Activated CD4-positive, alpha-beta T cell treated with anti-CD3 and anti-CD28 coated beads, Interleukin-2, amount 10 ng/mL, durations not matched to agents 7 days and 5 days (primary cell): ENCODE measurements at places on chromosomes 4 and X. TPM values are rescaled to one million over a fixed set of nuclear protein-coding genes. Genes with fewer than 3 reads are reported as not detected.
A peak's percentile ranks its signal among the peaks of the same experiment; 100 is the strongest.

- H3K4me3 ChIP-seq, result no peak overlapping the region
- DNase-seq, result no peak
- H3K36me3 ChIP-seq, result peaks cover 5% of the 10 kb centered on the region
- no peaks in the 10 kb centered on the region for H3K27me3 ChIP-seq
Observed at GRCh38 chrX:49069038-49069437, 4.8 kb downstream of the PRAF2 start.

DNA sequence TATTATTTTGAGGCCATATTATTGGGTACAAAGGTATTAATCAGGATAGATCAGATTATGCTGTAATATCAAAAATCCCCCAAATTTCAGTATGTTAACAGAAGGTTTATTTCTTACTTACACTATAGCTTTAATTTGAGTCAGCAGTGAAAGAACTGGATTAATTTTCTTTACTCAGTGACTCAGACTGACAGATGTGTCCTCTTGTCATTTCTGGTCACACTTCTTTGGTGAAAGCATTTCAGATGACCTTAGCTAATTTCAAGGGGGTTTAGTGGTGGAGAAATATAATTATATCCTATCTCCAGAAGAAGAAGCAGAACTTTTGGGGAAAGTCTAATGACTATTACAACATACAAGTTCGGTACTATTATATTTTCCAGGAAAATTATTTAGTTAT, 12.4 kb downstream of the DDIT4L start:
- H3K4me1 ChIP-seq, result no peaks in the 10 kb centered on the region
- no peaks in the 10 kb centered on the region for H3K36me3 ChIP-seq
- no peak overlapping the region for H3K27ac ChIP-seq
- peaks cover 2% of the 10 kb centered on the region for H3K27me3 ChIP-seq
- no peak overlapping the region for H3K4me3 ChIP-seq

DNA sequence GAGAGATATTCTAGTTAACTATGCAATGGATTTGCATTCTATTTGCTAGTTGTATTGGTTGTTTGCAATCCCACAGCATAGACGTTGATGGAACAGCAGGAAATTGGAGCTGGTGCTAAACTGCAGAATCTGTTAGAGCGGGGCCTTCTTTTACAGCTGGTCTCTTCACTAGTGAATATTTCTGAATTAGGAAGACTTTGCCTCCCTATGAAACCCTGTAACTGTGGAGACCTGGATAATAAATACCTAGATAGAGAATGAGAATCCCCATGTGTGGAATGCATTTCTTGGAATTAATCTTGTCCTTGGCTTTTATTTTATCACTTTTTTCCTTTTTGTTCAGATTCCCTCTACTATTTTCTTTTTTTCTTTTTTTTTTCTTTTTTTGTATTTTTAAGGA, 109.7 kb downstream of the SHROOM3 start:
- no peak overlapping the region for H3K4me3 ChIP-seq
- no peak overlapping the region for H3K27ac ChIP-seq
- peaks cover 20% of the 10 kb centered on the region for H3K4me1 ChIP-seq
- H3K27me3 ChIP-seq, result peaks cover 2% of the 10 kb centered on the region
- H3K36me3 ChIP-seq, result no peaks in the 10 kb centered on the region
- DNase-seq, result no peak

DNA sequence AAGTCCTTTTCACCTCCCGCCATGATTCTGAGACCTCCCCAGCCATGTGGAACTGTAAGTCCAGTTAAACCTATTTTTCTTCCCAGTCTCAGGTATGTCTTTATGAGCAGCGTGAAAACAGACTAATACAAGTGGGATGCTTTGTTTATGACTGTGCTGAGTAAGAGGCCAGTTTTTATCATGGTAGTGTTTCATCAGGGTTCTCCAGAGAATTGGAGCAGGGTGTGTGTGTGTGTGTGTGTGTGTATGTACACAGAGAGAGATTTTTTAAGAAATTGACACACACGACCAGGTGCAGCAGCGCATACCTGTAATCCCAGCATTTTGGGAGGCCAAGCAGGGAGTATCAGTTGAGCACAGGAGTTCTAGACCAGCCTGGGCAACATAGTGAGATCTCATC, 34.6 kb upstream of the SLC2A9 start:
- no peak for DNase-seq
- peaks cover 16% of the 10 kb centered on the region for H3K36me3 ChIP-seq
- H3K4me1 ChIP-seq, result no peaks in the 10 kb centered on the region
- no peak overlapping the region for H3K4me3 ChIP-seq

GRCh38 chr4:128861856-128862518, 52.5 kb downstream of the JADE1 start:
- H3K4me1 ChIP-seq, result peaks cover 48% of the 10 kb centered on the region
- H3K4me3 ChIP-seq, result peak overlapping the region; percentile 39
- peaks cover 67% of the 10 kb centered on the region for H3K36me3 ChIP-seq
- H3K27me3 ChIP-seq, result no peaks in the 10 kb centered on the region
- DNase-seq, result no peak

- H3K4me3 ChIP-seq, result no peak overlapping the region
- no peak overlapping the region for H3K27ac ChIP-seq
- peaks cover 14% of the 10 kb centered on the region for H3K4me1 ChIP-seq
Observed at GRCh38 chr4:123024710-123025109, 102.3 kb upstream of the NUDT6 start.

Gene ADH6
- total RNA-seq, result not detected

Gene TRPC3
- 0.94 TPM for total RNA-seq
